ENCODE measurements at places on chromosomes 7 and 10.

- DNase-seq = no peak
These were observed 859.6 kb upstream of the KCND2 start for GRCh38 chr7:119413314-119413805.

DNA sequence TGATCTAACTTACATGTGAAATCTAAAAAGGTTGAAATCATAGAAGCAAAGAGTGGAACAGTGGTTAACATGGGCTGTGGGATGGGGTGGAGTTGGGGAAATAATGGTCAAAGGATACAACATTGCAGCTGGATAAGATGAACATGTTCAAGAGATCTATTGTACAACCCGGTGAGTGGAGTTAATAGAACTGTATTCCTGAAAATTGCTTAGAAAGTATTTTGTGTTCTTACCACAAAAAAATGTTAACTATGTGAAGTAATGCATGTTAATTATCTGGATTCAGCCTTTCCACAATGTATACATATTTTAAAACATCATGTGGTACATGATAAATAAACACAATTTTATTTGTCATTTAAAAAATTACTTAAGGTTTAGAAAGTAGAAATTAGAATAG is 271.0 kb upstream of the LRRTM3 start:
- DNase-seq = no peak

DNA sequence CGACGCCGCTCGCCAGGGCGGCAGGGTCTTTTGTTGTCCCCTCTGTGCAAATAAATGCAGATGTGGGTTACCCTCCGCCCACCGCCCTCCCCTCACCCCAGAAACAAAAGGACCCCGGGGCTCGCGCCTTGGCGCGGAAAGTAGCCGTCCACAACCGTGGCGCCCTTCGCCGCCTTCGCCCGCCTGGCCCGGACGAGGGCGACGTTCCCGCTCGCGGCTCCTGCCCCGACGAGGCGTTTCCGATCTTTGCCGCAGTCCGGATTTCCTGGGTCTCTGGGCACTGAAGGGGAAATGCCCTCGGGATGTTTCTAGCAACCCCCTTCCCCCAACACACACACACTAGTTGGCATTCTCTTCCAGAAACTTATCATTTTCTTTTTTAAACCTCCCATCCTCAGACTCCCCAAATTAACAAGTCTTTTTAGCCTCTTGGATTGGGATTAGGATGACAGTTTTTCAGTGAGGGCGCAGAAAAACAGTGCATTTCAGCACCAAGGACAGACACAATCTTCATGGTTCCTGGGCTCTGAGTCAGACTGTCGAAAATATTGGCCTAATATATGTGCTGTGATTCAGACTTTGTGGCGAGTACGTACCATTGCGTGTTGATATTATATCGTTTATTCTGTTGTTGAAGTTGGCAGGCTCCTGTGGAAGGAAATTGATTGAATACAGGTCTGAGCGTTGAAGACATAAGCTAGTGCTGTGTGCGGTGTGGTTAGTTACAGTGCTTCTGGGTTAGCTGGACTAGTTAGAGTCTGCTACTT is 771 bp downstream of the PHYHIPL start:
- peak; percentile 3 for DNase-seq

DNA sequence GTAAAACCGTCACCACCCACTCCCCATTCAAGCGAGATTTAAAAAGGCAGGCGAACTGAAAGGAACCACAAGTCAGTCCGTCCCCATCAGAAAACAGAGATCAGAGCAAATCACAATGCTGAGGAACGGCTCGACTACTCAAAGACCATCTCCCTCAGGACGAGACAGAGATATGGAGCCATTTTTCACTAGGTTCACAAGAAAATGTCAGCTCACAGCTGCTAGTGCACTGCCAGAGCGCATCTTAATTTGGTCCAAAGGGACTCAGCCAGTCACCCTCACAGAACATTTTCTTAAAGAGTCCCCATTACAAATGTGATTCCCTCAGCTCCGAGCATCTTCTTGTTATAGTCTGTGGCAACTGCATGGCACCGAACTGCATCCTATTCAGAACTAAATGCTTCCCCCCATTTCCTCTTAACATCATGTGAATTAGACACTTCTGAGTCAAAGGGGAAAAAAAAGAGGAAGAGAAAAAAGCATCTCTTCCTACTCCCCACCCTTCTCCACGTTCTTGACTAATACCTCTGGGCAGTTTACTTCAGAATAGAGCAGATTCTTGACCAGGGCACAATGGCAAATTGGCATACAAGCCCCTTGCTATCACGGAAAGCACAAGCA is 683.9 kb downstream of the MAGI2 start:
- no peak for DNase-seq

DNA sequence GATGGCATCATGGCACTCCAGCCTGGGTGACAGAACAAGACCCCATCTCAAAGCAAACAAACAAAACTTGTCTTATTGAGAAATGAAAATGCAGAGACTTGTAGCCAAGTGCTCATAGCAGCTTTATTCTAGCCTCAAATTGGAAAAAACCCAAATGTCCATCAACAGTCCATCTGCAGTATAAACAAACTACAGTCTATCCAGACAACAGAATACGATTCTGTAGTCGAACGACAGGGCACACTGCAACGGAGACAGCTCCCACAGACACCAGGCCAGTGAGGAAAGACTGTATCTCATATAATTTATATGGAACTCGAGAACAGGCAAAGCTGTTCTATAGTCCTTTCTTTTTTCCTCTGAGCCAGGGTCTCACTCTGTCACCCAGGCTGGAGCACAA is 40.8 kb upstream of the SUN1 start:
- DNase-seq = no peak

DNA sequence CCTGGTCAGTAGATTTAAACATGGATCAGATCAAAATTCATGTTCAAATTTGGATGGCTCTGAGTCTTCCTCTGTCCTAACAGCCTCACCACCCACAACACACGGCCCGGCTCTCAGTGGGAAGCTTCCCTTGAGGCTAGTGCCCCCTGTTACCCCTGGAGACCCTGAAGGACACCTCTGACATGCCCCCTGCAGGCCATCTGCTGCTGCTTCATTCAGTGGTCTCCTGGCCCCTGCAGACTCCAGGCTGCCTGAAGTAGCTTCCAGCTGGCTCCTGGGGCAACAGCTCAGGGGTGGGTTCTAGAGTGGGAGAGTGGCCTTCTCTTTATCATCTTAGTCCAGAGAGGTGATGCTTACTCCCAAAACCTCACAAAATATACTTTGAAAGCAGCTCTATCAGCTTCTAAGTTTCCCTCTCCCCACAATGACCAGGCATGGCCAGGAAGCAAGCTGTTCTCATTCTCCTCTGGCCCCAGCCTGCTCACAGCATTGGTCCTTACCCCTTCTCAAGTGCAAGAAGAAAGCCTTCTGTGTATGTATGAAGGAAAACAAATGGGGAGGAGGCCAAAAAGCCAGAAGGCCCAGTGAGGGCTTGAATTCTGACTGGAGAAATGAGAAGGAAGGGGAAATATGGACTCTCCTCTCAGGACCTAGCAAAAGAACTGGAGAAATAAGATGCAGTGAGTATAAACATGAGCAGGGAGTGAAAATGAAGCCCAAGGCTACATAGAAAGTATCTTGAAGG is 189.6 kb upstream of the INHBA start:
- no peak for DNase-seq

DNA sequence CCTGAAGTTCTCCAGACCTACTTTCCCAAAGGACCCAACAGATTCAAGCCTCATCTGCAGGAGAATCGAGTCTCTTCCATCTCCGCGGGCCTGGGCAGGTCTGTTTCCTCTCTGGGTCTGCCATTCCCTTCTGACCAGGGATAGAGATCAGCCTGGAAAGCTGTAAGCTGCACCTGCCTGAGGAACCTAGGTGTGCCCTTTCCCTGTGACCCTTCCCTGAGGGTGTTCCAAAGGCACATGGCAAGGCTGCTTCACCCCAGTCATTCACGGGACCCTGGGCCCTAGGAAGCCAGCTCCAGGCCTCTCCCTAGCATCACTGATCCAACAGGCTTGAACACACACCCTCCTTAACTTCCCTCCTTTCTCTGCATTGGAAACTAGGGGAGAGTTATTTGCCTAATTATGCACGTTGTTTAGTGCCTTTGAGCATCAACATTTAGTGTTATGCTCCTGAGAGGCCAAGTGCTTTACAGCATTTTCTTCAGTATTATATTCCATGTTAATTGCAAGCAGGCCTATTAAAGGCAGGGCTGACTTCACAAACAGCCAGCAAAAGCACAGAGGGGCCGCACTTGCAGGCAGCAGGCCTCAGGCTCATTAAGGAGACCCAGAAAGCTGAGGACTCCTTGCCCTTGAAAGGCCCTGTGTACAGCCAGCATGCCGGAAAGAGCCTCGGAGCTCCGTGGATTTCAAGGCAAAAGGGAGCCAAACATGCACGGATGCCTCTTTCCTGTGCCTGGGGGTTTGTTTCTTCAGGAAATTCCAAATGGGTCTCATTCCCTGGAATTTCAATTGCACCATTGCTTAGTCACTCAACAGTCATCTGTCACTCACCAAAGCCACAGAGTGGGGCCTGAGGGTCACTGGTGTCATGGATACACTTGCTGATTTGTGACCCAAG is 91.0 kb upstream of the FAM20C start:
- DNase-seq = no peak

GRCh38 chr10:4070184-4070583 is 285.2 kb upstream of the KLF6 start:
- no peak for DNase-seq

GRCh38 chr7:76254781-76255180 is 47.7 kb upstream of the HSPB1 start:
- no peak for DNase-seq

- no peak for DNase-seq
These were observed 169.3 kb downstream of the FAM107B start for GRCh38 chr10:14605231-14605925.

DNA sequence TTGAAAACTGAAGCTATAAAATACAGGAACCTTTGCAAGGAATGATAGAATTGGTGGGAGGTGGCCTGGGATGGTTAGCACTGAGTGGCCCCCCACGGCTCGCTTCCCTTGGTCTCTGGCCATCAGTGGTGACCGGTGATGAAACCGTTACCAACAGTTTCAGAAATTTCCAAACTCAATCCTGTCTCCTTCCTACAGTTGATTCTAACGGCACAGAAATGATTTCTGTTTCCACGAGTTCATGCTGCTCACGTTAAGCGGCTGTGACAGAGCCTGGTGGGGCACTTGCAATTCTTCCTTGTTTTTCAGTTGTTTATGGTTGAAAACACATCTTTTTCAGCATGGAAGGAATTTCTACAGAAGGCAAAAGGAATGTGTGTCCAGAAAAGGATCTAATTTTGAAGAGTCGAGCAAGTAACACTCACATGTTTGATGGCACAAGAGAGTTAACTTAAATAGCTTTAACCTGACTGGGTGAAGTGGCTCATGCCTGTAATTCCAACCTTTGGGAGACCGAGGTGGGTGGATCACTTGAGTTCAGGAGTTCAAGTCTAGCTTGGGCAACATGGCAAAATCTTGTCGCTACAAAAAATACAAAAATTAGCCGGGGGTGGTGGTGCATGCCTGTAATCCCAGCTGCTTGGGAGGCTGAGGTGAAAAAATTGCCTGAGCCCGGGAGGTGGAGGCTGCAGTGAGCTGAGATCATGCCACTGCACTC is 100.1 kb downstream of the DNAJB6 start:
- no peak for DNase-seq

DNA sequence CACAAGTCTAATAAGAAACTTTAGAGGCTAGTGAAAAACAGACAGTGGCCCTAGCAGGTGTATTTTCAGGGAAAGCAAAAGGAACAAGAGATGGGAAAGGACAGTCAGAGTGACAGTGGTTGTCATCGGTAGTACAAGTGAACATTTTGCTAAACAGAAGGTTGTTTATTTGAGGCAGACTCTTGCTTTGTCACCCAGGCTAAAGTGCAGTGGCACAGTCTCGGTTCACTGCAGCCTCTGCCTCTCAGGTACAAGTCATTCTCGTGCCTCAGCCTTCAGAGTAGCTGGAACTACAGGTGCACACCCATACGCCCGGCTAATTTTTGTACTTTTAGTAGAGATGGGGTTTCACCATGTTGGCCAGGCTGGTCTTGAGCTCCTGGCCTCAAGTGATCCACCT is 195.8 kb downstream of the RELN start:
- no peak for DNase-seq

DNA sequence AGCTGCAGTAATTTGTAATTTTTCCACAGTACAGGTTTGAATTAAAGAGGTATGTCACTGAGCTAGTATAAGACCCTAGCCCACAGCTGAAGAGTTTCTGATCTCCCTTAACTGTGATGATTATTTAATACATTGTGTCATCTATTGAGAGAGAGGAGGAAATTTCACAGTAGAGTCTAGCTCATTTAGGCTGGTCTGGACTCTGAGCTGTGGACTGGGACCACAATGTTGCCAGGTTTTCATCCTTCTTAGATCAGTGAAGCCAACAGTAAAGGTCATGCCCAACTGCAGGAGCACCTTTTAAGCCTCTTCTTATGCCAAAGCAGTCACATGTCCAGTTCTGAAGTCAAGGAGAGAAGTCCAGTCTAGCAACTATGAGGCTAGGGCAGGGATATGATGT is 8.9 kb downstream of the TES start:
- DNase-seq = no peak

DNA sequence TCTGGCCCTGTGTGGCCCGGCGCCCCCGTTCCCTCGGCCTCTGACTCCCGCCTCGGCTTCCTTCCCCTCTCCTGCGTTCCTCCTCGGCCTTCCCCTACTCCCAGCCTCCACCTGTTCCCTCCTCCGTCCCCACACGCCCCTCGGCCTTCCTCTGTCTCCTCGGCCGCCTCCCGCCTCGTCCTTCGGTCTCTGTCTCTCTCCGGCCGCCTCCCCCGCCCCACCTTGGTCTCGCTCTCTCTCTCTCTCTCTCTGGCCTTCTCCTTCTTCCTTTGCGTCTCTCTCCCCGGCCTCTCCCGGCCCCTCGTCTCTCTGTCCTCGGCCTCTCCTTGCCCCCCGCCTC is 588 bp downstream of the GET4 start:
- peak; percentile 65 for DNase-seq

DNA sequence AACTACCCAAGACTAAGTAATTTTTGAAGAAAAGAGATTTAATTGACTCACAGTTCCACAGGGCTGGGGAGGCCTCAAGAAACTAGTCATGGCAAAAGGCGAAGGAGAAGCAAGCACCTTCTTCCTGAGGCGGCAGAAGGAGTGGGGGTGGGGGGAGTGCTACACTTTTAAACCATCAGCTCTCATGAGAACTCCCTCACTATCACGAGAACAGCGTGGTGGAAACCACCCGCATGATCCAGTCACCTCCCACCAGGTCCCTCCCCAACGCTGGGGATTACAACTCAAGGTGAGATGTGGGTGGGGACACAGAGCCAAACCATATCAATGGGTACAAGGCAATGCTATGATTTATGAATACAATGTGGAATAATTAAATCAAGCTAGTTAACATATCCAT is 241.9 kb downstream of the PTPRN2 start:
- DNase-seq = no peak

DNA sequence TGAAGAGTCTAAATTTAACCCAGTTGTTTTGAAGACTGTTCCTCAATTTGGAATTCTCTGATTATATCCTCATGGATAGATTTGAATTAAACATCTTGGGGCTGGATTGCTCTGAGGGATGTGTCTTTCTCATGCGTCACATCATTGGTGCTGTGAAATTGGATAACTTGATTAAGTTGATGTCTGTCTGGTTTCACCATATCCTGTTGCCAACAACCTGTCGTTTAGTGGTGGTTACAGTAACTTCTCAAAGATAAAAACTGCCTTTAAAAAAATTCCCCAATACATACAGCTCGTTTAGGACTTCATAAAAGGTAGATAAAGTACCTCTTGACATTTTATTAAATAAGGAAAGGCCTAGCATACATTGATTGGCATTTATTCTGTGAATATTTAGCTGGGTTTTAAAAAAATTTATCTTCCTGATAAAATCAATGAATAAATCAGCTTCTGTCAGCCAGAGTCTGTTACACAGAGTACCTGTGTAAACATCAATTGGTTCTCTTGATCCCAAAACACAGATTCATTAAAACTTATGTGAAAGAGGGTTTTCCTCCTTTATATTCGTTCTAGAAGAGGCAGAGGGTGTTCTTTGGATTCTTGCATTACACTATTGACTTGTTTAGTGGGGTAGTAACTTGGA is 10.5 kb downstream of the CRCP start:
- no peak for DNase-seq
